ENCODE measurements at places on chromosomes 13 and 19.
A peak's percentile ranks its signal among the peaks of the same experiment; 100 is the strongest.

- H3K27me3 ChIP-seq: no peaks in the 10 kb centered on the region
- H3K4me3 ChIP-seq: peak overlapping the region; percentile 77
These were observed 977 bp downstream of the IRGQ start for GRCh38 chr19:43594710-43595604.

DNA sequence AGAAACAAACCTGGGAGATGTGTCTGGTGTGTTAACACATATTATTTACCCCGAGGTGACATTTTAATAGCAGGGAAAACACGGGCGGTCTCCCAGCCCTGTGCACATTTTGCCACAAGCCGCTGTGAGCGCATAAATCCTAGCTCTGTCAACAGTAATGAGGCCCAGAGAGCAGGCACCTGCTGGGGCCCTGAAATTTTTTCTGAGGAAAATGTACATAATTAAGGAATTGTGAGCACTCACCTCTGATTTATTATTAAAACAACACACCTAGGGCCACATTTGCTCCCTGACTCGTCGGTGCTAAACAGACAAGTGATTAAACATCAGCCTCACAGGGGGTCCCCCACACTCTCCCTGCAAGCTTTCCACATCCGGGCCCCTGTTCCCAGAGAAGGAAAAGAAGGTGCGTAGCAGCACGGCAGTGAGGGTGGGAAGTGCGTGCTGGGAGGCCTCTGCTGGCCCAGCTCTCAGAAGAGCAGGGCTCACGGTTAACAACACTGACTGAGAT lies 616.3 kb downstream of the UQCRFS1 start:
- no peak overlapping the region for H3K27ac ChIP-seq
- H3K4me1 ChIP-seq: no peaks in the 10 kb centered on the region
- no peak overlapping the region for H3K4me3 ChIP-seq
- no peak for DNase-seq
- H3K27me3 ChIP-seq: no peaks in the 10 kb centered on the region

- H3K4me3 ChIP-seq: no peak overlapping the region
- no peak overlapping the region for H3K27ac ChIP-seq
- no peaks in the 10 kb centered on the region for H3K36me3 ChIP-seq
- DNase-seq: no peak
- H3K27me3 ChIP-seq: no peaks in the 10 kb centered on the region
- no peaks in the 10 kb centered on the region for H3K4me1 ChIP-seq
These were observed 50.3 kb downstream of the ZNF99 start for GRCh38 chr19:22733691-22734090.

GRCh38 chr19:1453525-1454364 lies 3.8 kb downstream of the APC2 start:
- H3K4me3 ChIP-seq: no peak overlapping the region
- no peaks in the 10 kb centered on the region for H3K36me3 ChIP-seq
- peaks cover 3% of the 10 kb centered on the region for H3K4me1 ChIP-seq
- peak; percentile 24 for DNase-seq

DNA sequence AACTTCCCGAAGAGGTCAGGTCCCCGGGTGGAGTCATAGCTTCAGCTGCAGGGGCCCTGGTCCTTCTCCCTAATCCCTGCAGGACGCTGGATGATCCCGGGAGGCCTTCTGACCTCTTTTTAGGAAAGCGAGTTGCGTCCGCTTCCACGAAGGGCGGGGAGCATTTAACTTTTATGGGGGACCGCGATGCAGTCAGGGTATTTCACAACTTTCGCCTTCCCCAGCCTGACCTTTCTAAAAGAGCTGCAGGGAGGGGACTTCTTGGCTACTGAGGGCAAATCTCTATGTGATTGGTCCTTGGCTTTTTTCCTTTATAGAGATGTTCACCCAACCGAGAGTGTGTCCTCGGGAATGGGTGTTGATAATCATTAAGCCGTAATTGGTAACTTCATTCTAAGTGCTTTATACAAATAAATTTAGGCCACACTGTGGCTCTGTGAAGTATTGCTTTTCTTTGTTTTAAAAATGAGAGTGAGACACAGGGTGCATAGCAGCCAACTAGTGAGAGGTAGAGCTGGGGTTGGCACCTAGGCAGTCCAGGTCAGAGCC lies 778 bp downstream of the ZNF230 start:
- DNase-seq: no peak
- peak overlapping the region; percentile 76 for H3K27ac ChIP-seq
- no peaks in the 10 kb centered on the region for H3K27me3 ChIP-seq
- no peaks in the 10 kb centered on the region for H3K36me3 ChIP-seq
- peaks cover 3% of the 10 kb centered on the region for H3K4me1 ChIP-seq

DNA sequence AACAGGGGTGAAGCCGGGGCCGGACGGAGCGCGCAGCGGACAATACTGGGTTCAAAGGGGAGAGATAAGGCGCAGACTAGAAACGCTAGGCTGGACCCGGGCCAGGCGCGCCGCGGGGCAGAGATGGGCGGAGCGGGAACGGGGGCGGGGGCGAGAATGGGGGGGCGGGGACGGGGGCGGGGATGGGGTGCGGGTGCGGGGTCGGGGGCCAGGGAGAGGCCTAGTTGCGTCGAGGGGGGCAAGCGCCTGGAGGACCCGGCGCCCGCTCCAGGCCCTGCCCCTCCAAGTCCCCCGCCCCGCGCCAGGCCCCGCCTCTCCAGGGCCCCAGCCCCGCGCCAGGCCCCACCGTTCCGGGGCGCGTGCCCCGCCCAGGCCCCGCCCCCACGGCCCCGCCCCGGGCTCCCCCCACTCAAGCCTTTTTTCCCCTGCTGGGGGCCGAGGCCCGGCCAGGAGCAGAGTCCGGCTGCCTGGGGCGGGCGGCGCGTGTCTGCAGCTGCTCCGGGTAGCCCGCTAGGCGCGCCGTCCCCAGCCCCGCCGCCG lies at the start of gene CERS4:
CERS4 (plus strand) TSS at position 449 of the 540 bp plus-strand sequence. CDS start 41,707 bp downstream, outside the sequence.
- DNase-seq: peak; percentile 27
- H3K4me1 ChIP-seq: no peaks in the 10 kb centered on the region
- no peak within 1 kb of the TSS for H3K27ac ChIP-seq
- no peaks in the 10 kb centered on the region for H3K36me3 ChIP-seq

- no peak overlapping the region for H3K27ac ChIP-seq
- no peaks in the 10 kb centered on the region for H3K4me1 ChIP-seq
- no peaks in the 10 kb centered on the region for H3K36me3 ChIP-seq
- peaks cover 14% of the 10 kb centered on the region for H3K27me3 ChIP-seq
These were observed 729 bp upstream of the MADCAM1 start for GRCh38 chr19:495402-496111.

DNA sequence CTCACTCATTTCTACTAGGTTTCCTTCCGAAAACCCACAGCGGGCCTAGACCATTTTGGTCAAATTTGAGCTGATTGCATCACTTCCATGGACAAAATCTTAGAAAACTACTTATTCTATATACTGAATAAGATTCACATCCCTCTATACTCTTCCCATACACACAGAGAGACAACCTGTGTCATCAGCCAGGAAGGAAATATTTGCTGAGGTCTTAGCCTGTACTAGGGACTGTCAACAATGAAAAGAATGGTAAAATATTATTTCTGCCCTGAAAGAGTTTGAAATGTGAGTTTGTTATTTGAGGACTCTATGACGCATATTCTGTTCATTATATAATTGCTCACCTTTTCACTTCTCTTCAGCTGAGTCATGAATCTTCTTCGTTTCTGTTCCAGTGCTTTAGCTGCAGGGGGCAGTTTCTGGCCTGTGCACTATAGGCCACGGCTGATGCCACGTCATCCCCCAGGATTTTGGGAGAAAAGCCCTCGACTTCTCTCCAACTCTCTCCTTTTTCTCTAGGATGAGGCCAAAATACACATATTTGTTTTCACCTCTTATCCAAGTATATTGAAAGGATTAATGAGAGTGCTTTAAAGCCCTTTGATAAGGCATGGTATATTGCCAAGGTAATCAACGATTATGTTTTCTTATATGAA lies 47.7 kb downstream of the GSX1 start:
- no peaks in the 10 kb centered on the region for H3K27me3 ChIP-seq
- H3K27ac ChIP-seq: no peak overlapping the region

DNA sequence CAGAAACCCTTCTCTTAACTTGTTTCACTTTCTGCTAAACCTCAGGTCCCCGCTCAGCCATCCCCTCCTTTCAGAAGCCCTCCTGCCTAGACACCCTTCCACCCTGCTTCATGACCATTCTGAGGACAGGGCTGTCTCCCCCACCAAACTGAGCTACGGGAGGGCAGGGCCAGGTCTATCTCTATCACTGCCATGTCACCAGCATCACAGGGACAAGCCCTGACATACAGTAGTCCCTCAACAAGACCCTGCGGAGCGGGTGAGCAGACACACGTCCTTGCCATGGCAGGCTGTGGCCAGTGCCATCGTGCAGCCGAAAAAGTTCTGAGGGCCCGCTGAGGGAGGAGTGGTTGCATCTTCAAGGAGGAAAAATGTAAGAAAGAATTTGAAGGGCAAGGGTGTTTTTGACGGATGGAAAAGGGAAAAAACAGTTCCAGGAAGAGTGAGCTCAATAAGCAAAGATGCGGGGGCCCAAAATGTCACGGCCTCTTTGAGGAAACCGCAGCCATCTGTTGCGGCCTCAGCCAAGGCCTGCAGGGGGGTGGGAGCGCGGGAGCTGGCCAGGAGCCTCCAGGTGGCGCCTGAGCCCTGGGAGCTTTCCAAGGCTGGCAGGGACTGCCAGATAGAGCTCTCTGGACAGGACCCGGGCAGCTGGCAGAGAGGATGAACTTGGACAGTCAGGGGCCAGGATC lies 8.1 kb downstream of the PTGIR start:
- peak overlapping the region; percentile 66 for H3K27ac ChIP-seq
- no peak overlapping the region for H3K4me3 ChIP-seq
- peak; percentile 50 for DNase-seq
- no peaks in the 10 kb centered on the region for H3K27me3 ChIP-seq

DNA sequence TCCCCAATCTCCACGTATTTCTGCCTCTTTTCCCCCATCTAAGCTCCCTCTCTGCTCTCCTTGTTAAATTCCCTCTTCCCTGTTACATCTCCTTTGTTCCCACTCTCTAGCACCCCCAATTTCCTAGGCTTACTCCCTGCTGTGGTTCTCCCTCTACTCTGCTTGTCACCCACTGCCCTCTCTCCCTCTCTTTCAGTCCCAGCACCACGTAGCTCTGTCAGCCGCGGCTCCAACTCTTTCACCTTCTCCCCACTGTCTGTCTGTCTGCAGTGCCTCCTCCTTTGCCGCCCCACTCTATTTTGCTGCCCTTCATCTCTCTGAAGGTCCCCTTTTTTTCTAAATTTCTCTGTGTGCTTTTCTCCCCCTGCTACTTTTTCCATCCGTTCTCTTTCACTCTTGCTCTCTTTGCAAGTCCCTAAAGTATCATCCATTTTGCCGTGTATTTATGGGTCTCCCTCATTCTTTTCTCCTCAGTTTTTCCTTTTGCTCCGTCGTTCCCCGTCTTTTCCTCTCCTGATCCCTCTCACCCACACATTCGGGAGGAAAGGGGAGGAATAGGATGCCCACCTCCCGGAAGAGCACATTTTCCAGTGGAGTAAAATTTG lies 937 bp downstream of the ZNF841 start:
- peaks cover 2% of the 10 kb centered on the region for H3K36me3 ChIP-seq
- DNase-seq: no peak
- H3K27me3 ChIP-seq: no peaks in the 10 kb centered on the region
- no peaks in the 10 kb centered on the region for H3K4me1 ChIP-seq
- peak overlapping the region; percentile 98 for H3K4me3 ChIP-seq
- peak overlapping the region; percentile 83 for H3K27ac ChIP-seq

- no peak overlapping the region for H3K27ac ChIP-seq
- no peaks in the 10 kb centered on the region for H3K36me3 ChIP-seq
- no peaks in the 10 kb centered on the region for H3K4me1 ChIP-seq
- no peaks in the 10 kb centered on the region for H3K27me3 ChIP-seq
- no peak overlapping the region for H3K4me3 ChIP-seq
These were observed 1482.8 kb downstream of the OLFM4 start for GRCh38 chr13:54511366-54511765.

- H3K27ac ChIP-seq: peak overlapping the region; percentile 97
- peak overlapping the region; percentile 81 for H3K4me3 ChIP-seq
- peaks cover 24% of the 10 kb centered on the region for H3K36me3 ChIP-seq
- H3K4me1 ChIP-seq: peaks cover 8% of the 10 kb centered on the region
- no peaks in the 10 kb centered on the region for H3K27me3 ChIP-seq
- peak; percentile 14 for DNase-seq
These were observed 557 bp downstream of the ZNF576 start for GRCh38 chr19:43596842-43597461.

Data from fibroblast of lung (primary cell).